ENCODE measurements at places on chromosomes 3 and 15. TPM values are rescaled to one million over a fixed set of nuclear protein-coding genes. Genes with fewer than 3 reads are reported as not detected.

ITGA11 gene
- total RNA-seq: 4.7 TPM

SCAANT1 gene
- total RNA-seq: not detected

NMB gene
- total RNA-seq: 3.8 TPM

TOMM70 gene
- 65.6 TPM for total RNA-seq

RETNLB gene
- not detected for total RNA-seq

PLA2G4B gene
- 2.7 TPM for total RNA-seq

TUSC7 gene
- total RNA-seq: not detected

AADAC gene
- total RNA-seq: 88.5 TPM

AGTR1 gene
- total RNA-seq: 8.0 TPM

PPP1R14D gene
- total RNA-seq: not detected

PLSCR2 gene
- total RNA-seq: not detected

ZMYND10 gene
- 0.44 TPM for total RNA-seq

SLC24A5 gene
- not detected for total RNA-seq

USF3 gene
- 18.8 TPM for total RNA-seq

TMIE gene
- total RNA-seq: 0.12 TPM

FAM81A gene
- total RNA-seq: 0.52 TPM

FMN1 gene
- 0.70 TPM for total RNA-seq

NOP10 gene
- total RNA-seq: 308 TPM

TMC3 gene
- 0.43 TPM for total RNA-seq

All from hepatocyte (in vitro differentiated cells).